ENCODE measurements at places on chromosomes 13 and 19. TPM values are rescaled to one million over a fixed set of nuclear protein-coding genes. Genes with fewer than 3 reads are reported as not detected.

GRCh38 chr19:34096020-34096915 is 76.0 kb upstream of the LSM14A start:
- peak; percentile 59 for DNase-seq

- no peak for DNase-seq
These were observed 90.6 kb downstream of the PCDH9 start for GRCh38 chr13:67139551-67139950.

GRCh38 chr19:33187183-33187540 is 7.0 kb upstream of the LRP3 start:
- no peak for DNase-seq

SPC24 gene
- 68.5 TPM for total RNA-seq

GRCh38 chr19:50198431-50199258 is 4.8 kb upstream of the MYH14 start:
- no peak for DNase-seq

FSD1 gene
- 26.0 TPM for total RNA-seq

DNA sequence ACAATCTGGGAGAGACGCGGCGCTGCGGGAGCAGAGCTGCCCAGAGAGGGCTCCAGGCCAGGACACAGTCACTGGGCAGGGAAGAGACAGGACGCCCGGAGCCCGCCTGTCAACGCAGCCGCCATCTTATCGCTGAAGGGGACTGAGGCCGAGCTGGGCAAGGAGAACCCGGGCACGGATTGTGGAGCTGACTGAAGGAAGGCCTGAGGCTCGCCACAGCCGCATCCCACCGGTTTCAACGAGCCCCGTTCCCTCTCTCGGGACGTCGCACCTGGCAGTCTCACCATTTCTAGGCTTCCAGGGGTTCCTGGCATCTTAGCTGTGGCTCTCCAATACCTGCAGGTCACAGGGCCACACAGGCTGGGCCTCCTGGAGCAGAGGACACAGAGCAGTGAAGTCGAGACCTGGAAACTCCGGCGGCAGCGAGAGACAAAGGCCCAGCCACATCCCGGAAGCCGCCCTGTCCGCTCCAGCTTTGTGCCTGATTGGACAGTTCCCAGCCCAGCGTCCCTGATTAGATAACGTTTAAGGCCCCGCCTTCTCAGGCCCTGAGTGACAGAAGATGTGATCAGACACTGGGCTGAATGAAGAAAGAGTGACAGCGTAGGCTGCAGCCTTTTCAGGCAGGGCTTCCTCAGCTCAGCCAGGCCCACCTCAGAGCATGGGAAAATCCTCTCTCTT is at the start of gene ZNF91:
TSS of gene ZNF91 (minus strand) at position 431 of the 681 bp plus-strand sequence. CDS start at position 314, 117 bp downstream.
- peak; percentile 95 for DNase-seq

All from endothelial cell of umbilical vein (primary cell).